ENCODE measurements at places on chromosomes 1 and 21.

- no peak for DNase-seq
These were observed 145.2 kb upstream of the ETS2 start for GRCh38 chr21:38660333-38661196.

DNA sequence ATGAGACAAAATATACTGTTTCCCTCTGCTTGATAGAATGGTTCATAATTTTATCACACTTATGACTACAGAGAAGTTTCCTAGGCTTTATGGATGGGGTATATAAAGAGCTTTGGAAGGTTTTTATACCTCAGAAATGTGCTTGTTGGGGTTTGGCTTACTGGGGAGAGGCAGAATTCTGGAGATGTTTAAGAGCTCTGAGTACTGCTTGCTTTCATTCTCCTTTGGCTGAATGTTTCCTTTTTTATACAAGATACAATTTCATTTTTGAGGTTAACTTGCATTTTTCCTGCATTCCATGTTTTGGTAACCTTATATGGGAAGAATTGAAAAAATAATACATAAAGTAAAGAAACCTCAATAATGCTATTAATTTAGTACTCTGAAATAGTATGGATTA is 157.7 kb upstream of the COL11A1 start:
- DNase-seq, result no peak

DNA sequence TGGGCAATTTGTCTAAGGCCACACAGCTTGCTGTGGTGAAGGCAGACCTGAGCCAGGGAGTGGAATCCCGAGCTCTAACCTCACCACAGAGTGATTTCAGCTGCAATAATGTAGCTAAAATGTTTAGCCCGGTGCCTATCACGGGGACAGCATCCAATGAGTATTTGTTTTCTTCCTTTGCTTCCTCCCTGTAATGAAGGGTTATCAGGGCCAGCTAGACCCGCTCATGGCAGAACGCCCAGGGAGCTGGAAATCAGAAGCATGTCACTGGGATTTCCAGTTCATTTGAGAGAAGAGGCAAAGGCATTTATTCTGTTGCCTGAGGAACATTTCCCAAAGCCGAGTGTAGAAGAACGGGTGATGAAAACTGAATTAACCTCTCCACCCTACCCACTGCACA is 183.1 kb downstream of the ZSCAN20 start:
- peak; percentile 26 for DNase-seq

DNA sequence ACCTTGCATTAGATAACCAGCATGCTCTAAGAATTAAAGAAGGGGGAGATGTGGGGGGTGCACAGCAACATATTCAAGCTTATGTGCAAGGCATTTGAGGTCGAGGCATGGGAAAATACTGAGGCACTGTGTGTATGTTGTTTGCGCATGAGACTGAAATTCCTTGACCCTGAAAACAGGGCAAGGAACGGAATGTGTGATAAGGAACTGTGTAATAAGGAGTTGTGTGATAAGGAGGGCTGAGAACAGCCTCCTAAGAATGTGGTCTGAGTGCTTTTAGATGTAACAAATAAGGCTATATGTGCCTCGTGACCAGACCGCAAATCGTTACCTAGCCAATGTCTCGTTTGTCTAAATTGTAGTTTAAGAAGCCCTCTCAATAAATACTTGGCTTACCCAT is 26.5 kb upstream of the ITLN1 start:
- DNase-seq, result no peak

- no peak for DNase-seq
These were observed 39.4 kb downstream of the NDUFS5 start for GRCh38 chr1:39065542-39065941.

DNA sequence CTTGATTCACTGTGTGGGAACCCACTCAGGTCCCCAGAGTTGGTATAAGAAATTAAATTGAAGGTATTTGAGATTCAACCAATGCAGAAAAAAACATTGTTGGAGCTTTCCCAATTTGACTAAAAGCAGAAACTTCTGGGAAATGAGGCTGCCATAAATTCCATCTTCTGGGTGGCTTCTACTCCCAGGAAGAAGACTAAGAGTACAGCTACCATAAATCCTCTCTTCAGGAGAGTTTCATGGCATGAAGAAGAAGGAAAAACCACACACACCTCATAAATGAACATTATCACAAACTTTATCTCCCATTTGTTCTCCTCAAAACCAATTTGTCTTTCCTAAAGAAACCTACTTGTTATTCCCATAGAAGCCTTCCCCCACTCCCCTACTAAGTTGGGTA is 283.9 kb downstream of the DPYD start:
- no peak for DNase-seq
